Type B pancreatic cell (in vitro differentiated cells): ENCODE measurements at places on chromosomes 6 and 20.

DNA sequence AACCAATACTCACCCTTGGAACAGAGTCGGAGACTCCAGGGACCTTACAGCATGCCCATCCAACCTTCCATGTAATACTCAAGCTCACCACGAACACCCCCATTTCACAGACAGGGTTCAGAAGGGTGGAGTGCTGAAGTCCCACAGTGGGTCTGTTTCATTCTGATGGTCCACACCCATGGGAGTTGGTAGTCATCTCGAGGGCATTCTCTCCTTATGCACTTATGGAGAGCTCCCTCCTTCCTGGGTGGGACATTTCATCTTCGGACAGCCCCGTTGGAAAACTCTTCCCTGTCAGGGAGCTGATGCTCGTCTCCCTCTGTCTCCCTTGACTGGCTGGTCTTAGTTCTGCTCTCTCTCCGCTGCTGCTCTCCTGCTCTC lies 38.9 kb downstream of the COX4I2 start:
- no peak for DNase-seq

GRCh38 chr20:3934624-3935023 lies 45.4 kb downstream of the PANK2 start:
- no peak for DNase-seq

GRCh38 chr6:53327017-53327395 lies 21.7 kb downstream of the ELOVL5 start:
- DNase-seq: no peak

DNA sequence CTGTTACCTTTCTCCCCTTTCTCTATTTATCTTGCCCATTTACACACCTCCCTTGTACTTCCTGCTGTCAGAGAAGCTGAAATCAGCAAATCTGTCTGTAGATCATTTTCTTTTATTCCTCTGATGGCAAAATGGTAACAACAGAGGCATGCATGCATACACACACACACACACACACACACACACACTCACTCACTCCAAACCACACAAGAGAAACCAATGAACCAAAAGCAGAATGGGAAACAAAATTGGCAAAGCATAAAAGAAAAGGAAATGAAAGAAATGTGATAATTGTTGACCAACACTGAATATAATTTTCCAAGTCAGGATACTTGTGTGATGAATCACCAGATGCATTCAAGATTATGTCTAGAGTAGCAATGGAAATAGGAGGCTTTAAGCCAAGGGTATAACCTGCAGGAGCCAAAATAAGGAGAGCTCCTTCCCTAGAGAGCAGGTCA lies 172.4 kb downstream of the PLCB4 start:
- no peak for DNase-seq

- no peak for DNase-seq
These were observed 93.7 kb downstream of the TIAM2 start for GRCh38 chr6:155088856-155089255.

- DNase-seq: no peak
These were observed 37.5 kb downstream of the MTFR2 start for GRCh38 chr6:136212608-136213007.

DNA sequence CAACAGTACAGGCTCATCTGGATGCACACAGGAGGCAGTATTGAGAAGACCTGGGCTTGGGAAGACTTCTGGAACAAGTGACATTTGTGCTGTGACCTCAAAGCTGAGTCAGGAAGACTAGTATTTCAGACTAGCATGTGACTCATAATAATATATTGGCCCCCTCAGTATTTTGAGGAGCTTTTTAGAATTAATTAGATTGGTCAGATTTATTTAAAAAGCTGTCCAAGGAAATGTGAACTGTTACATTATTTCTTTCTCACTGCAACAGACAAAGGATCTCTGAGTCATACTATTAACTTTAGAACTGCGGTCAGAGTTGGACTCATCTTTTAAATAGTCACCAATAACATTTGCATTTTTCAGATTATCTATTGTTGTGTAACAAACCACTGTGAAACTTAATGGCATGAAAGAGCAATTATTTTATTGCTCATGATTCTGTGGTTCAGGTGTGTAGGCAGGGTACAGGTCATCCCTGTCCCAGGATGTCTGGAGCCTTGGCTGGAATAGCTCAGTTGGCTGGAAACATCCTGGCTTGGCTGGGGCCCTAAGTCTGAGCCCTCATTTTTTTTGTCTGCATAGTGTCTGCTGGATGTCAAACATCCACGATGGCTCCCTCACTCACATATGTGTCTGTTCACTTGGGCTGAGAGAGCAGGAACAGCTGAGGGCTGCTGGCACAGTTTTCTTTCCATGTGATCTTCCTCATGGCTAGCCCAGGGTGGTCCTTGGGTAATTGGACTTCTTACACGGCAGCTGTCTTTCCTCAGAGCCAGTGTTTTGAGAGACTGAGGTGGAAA lies 46.9 kb downstream of the MAP3K4 start:
- DNase-seq: no peak

DNA sequence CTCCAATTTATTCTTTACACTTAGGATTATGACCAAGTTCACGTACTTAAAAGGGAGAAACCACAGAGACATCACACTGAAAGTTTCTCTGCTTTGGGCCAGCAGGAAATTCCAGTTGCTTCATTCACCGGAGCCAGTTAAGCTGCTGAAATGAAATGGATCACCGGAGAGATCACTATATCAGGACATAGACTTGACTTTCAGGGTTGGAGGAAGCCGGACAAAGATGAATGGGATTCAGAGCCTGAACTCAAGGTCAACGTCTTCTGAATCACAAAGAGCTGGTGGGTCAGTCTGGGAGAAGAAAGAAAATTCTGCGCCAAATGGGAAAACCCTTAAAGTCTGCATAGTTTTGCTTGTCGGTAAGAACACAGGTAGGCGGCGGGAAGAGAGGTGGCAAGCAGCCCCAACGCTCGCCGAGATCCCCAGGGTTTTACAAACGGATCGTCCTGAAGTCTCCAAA lies 81.9 kb upstream of the CCDC28A start:
- no peak for DNase-seq

GRCh38 chr6:87623248-87623647 lies 33.3 kb downstream of the ORC3 start:
- no peak for DNase-seq

GRCh38 chr6:12602951-12603672 lies 113.5 kb upstream of the PHACTR1 start:
- no peak for DNase-seq

DNA sequence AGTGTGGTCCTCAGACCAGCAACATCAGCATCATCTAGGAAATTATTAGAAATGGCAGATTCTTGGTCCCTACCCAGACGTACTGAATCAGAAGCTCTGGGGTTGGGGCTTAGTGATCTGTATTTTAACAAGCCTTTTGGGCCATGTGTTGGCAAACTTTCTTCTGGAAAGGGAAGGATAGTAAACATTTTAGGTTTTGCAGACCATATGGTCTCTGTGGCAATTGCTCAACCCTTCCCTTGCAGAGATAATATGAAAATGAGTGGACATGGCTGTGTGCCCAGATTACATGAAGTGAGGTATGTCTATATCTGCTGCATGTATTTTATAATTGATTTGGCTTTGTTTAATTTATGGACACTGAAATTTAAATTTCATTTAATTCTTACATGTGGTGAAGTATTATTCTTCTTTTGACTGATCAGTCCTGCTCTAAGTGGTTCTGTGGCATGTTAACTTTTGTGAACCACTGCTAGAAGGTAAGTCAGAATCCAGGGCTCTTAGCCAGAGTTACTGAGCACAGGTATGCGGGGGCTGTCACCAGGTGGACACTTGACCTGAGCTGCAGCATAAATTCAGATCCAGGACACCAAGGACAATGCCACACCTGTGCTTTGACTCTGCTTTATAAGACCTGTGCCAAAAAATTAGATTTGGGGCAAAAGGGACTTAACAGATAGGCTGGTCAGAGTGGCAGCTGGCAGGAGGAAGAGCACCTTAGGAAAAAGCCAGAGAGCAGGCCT lies 43.2 kb downstream of the LY86 start:
- DNase-seq: no peak

- DNase-seq: no peak
These were observed 4.6 kb upstream of the DSTN start for GRCh38 chr20:17565169-17565845.

GRCh38 chr6:72425003-72425681 lies 196.7 kb upstream of the KCNQ5 start:
- DNase-seq: no peak

GRCh38 chr6:51260003-51260402 lies 441.3 kb downstream of the TFAP2B start:
- DNase-seq: no peak

DNA sequence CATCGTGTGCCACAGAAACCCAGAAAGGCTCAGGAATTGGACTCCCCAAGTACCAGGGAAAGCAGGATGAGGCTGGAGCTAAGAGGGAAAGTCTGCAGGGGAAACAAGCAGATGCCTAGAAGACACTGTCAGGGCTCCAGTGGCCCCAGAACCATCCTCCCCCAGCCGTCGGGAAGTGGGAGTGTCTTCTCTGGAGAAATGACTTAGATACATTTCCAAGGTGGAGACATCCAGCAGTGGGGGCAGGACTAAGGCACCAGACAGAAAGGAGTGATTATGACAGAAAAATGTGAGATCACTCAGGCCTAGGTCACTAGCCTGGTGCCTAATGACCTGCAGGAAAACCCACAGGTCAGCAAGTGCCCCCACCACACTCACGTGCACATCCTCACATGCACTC lies 36.0 kb upstream of the VSX1 start:
- no peak for DNase-seq

DNA sequence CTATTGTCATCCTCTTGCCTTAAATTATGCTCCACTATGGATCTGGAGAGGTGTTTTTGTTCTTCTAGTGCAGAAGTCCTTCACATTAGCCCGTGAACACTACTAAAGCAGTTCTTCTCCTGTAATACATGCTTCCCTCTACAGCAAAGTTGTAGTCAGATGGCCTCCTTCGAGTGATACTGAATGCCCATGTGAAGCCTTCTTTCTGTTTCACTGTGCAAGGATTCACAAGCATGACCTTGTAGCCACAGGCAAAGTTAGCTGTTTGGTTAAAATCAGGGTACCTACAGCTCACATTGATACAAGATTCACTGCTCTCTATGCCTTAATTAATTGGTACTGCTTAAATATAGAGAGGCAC lies 47.6 kb downstream of the ARHGAP18 start:
- no peak for DNase-seq

GRCh38 chr20:63049561-63050221 lies 42.9 kb upstream of the BHLHE23 start:
- no peak for DNase-seq

DNA sequence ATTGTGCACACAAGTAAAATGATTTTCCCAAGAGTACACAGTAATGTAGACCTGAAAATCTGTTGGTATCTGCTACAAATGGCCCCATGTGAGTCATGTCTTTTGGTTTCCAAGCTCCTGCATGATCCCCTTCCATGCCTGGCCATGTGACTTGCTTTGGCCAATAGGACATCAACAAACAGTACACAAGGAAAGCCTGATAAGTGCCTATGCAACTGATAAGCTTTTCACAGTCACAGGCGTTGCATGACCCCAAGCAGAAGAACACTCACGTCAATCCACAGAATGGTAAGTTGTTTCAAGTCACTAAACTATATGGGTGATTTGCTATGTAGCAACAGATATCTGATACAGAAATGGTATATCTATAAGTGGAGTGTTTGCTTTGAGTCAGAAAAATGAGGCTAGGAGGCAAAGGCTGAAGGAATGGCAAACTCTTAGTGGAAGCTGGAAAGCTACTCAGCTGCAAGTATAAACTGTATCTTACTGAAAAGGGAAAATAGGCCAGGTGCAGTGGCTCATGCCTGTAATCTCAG lies 160.1 kb upstream of the BEND3 start:
- DNase-seq: no peak

- DNase-seq: no peak
These were observed 91.2 kb downstream of the RTN4IP1 start for GRCh38 chr6:106538145-106538544.

DNA sequence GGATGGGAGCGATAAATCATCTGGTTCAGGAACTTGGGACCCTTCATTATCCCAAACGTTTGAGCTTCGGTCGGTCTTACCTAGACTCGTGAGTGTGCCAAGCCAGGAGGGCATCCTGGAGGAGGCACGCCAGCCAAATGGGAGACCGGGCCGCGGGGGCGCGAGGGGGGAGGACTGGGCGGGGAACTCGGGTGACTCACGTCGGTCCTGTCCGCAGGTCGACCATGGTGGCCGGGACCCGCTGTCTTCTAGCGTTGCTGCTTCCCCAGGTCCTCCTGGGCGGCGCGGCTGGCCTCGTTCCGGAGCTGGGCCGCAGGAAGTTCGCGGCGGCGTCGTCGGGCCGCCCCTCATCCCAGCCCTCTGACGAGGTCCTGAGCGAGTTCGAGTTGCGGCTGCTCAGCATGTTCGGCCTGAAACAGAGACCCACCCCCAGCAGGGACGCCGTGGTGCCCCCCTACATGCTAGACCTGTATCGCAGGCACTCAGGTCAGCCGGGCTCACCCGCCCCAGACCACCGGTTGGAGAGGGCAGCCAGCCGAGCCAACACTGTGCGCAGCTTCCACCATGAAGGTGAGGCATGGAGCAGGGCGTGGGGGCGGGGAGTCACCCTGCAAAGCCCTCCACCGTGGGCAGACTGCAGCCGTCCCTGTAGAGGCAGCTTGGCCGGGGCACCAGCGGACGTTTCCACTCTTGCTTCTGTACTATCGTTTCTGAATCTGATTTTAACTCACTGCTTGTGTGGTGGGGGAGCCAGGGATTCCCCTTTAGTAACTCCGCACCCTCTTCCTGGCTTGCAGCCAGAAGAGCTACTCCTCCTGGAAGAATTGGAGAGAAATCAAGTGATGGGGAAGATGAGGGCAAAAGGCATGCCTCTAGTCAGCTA lies 2.7 kb downstream of the BMP2 start:
- DNase-seq: peak; percentile 70

- DNase-seq: no peak
These were observed 91.9 kb downstream of the MYLK4 start for GRCh38 chr6:2658788-2659187.

DNA sequence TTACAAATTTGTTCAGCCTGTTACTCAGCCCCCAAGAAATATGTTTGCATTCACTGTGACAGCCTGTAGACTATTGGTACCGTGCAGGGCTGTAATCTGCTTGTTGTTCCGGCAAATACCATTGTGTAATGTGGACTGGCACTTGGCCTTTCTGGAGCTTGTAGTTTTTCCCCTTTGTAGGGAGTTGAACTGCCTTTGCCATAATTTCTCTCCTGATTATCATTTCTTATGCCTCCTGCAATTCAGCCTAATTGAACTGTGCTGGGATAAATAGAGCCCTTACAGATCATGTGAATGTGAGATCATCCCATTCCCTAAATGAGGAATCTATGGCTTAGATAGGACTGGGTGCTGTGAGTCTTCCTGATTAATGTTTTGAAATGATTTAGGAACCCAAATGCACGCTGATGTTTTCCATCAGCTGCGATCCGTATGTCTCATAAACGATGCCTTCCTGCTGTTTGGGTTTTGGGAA lies 185.1 kb downstream of the JARID2 start:
- DNase-seq: no peak
